ENCODE measurements at places on chromosomes 6 and 20. TPM values are rescaled to one million over a fixed set of nuclear protein-coding genes. Genes with fewer than 3 reads are reported as not detected.

SCAF8 gene
- 65.7 TPM for polyA plus RNA-seq

B4GALT5 gene
- polyA plus RNA-seq: 51.5 TPM

MAP3K5 gene
- polyA plus RNA-seq: 7.4 TPM

C20orf144 gene
- polyA plus RNA-seq: 0.33 TPM

BPIFB1 gene
- not detected for polyA plus RNA-seq

EIF2S2 gene
- polyA plus RNA-seq: 50.6 TPM

DNAH8 gene
- polyA plus RNA-seq: 0.90 TPM

GPR63 gene
- polyA plus RNA-seq: 4.9 TPM

EPHA7 gene
- 53.5 TPM for polyA plus RNA-seq
